ENCODE measurements at places on chromosomes 6 and 20.

- DNase-seq: no peak
Observed at GRCh38 chr20:19745106-19745505, 13.0 kb upstream of the RIN2 start.

- no peak for DNase-seq
Observed at GRCh38 chr6:38168126-38168525, 348.6 kb downstream of the ZFAND3 start.

GRCh38 chr6:12110523-12111362 lies 98.6 kb downstream of the HIVEP1 start:
- peak; percentile 3 for DNase-seq

- DNase-seq: no peak
Observed at GRCh38 chr20:5636841-5637240, 113.4 kb upstream of the SHLD1 start.

DNA sequence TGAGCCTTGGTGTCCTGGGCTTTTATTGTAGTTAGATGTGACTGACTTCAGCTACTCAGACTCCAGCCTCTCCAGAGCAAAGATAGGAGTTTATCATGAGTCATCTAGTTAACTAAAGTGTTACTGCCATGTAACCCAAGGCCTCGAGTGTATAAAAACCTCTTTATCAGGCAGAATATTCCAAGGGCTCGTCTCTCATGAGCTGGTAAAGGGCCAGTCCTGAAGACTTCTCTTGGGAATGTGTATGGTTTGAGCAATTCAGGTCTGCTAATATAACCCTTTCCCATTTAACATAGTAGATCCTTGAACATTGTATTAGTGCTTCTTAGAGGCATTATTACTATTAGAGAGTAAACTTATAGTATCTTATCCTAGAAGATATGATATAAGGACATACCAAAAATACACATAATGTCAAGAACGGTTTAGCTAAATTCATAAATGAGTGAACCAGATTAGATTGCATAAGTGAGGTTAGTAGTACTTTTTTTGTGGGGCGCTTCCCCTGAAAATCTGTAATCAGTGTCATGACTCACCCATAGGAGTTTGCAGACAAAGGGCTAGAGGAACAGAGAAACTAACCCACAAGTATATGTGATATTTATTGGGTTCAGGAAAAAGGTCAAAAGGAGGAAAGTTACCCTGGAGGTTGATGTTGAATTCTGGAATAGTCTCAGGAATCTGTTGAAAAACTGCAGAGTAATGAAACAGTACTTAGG lies 16.0 kb downstream of the DSE start:
- DNase-seq: peak; percentile 39

DNA sequence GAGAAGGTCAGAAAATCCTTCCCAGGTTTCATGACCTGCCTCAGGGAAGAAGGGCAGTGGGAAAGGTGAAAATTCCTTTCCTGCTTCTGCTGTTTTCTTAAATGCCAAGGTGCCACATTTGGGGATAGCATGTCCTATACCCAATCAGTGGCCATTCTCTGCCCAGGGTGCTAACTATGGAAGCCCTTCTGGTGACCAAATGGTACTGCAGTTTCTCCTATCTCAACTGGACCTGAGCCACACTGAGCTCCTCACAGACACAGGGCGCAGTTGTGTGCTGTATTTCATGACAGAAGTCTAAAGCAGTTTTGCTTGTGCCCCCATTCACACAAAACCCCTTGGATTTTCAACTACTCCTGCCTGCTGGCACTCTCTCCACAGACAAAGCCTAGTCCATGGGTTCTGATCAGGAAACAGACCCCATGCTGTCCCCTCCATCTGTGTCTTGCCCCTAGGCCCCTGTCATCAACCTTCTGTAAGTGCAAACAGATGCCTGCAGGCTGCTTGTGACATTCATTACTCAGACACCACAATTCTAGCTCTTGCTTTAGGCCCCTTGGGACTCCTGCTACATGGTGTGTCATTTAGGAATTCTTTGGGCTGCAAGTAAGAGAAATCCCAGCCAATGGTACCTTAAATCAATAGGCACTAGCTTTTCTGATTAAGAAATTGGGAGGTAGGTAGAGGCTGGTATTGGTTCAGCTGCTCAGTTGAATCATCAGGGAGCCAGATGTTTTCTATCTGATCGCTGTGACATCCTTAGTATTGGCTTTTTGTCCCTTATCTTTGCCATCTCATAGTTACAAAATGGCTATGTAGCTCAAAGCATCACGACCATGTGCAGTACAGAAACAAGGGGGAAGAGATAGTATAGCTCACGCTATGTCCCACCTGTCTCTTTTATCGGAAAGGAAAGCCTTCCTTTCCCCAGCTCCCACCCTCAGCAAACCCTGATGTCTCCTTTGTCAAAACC lies 147.8 kb downstream of the CD83 start:
- no peak for DNase-seq

GRCh38 chr20:59013031-59013951 lies 5.9 kb upstream of the TUBB1 start:
- DNase-seq: no peak

DNA sequence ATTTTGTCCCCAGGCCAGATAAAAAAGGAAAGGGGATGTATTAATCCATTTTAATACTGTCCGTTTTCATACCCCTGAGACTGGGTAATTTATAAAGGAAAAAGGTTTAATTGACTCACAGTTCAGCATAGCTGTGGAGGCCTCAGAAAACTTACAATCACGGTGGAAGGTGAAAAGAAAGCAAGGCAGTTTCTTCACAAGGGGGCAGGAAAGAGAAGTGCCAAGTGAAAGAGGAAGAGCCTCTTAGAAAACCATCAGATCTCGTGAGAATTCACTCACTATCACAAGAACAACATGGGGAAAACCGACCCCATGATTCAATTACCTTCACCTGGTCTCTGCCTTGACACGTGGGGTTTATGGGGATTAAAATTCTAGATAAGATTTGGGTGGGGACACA lies 152.5 kb downstream of the IBTK start:
- DNase-seq: no peak

GRCh38 chr20:31560746-31561598 lies 44.1 kb upstream of the ID1 start:
- no peak for DNase-seq

DNA sequence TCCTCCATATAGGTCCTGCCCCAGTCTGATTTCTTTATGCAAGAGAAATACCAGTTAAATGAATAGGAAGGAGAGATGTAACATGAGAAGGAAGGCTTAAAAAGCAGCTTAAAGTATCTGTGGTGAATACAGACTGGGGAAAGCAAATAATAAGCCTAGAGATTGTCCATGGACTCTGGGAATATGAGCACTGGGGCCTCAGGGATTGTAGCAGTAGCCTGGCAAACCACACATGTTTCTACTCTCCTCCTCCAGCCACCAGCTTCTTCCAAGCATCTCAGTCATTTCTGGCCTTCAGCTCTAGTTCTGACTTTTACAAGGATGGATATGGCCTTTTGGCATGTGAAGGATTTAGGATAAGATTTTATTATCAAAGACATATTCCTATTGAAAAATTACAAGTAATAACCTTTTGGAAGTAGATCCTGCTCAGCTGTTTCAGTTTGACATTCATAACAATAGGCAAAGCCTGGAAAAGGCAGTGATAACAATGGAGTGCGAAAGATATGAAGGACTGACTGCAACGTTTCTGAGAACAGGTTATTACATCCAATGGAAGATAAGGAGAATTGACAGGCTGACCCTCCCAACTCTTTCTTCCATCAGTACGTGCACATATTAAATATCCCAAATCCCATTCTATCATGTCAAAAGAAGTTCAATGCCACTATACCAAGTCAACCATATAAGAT lies 41.6 kb downstream of the CYP39A1 start:
- DNase-seq: no peak
